ENCODE measurements at places on chromosomes 6 and 20.

- DNase-seq: no peak
Observed at GRCh38 chr6:80021591-80021990, 17.1 kb downstream of the TTK start.

DNA sequence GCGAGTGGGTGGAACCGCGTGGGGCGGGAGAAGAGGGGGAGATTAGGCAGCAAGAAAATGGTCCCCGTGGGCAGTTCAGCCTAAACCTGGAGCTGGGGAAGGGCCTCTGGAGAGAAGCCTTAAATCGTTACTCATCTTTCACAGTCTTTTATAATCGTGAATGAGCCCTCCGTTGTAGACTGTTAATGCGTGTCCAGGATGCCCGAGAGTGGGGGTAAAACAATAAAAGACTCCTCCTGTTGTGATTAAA lies 11.0 kb upstream of the ELOVL5 start:
- DNase-seq: peak; percentile 92

DNA sequence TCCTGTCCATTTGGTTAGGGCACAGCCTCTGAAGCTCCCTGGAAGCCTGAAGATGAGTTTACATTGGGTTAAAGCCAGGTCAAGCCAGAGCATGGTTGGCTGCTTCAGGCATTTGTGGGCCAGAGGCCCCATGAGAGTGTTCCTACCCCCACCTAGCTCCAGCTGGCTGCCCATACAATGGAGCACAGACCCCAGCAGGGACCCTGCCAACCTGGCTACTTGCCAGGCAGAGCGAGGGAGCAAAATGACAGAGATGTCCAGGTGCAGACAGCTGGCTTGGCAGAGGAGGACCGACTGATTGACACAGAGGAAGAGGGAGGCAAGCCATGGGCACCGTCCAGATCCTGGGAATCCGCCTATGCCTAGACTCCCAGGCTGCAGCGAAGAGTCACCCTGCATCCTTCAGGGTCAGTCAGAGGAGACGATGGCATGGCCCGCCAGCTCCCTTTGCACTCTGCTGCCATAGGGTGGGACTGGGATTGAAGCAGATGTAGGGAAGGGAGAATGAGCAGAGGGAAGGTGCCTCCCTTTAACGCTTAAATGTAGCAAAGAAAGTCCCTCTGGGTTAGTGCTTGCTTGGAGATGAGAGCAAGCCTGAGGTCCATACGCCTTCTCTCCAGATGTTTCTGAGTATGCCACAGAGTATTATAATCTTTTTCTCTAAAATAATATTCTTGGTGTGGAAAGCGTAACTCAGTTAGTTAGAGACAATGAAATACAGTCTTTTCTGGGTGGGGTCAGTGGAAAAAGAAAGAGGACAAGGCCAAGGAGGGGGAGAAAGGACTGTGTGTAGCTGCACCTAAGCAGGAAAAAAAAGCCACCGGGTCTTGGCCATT lies 77.6 kb upstream of the FYN start:
- DNase-seq: no peak

DNA sequence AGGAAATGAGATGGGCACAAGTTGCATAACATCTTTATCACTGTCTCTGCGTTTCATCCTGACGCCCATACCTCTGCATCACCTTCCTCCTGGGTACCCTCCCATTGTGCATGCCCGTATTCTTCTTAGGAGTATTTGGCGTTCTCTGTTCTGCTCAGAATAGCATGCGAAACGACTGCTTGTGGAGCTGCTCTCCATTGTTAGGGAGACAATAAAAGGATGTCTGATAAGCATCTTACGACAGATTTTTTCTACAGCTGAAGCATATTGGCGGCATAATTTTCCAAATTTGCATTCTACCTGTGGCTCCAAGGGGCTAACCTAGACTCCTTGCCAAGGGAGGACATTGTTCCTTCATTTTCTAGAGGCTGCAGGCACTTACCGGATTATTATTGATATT lies 118.6 kb downstream of the EDN1 start:
- no peak for DNase-seq

DNA sequence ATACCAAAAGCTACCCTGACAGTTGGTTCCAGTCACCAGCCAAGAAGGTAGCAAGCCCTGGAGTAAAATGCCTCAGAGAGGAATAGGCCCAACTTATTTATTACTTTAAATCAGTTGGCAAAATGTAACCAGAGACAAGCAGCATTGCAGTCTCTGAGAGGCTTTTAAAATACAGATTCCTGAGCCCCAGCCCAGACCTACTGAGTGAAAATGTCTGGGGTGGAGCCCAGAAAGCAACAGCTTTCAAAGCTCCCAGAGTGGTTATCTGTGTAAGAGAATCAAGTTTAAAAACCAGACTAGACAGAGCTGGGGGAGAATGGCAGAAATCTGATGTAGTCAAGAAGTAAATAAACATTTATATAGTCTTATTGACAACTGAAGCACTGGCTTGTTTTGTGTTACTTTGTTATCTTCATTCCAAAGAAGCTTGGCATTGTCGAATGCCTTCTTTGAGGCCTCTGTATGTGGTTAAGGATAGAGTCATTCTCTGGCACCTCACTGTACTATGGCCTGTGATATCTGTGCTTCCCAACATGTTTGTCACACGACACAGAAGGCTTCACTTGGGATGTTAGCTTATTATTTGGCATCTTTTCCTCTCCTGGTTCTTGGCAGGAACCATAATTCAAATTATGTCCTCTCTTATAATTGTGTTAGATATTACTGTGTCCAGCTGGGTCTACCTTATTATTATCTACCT lies 313.5 kb downstream of the SLC35F1 start:
- DNase-seq: no peak

- no peak for DNase-seq
Observed at GRCh38 chr6:98779618-98780017, 54.8 kb upstream of the POU3F2 start.

DNA sequence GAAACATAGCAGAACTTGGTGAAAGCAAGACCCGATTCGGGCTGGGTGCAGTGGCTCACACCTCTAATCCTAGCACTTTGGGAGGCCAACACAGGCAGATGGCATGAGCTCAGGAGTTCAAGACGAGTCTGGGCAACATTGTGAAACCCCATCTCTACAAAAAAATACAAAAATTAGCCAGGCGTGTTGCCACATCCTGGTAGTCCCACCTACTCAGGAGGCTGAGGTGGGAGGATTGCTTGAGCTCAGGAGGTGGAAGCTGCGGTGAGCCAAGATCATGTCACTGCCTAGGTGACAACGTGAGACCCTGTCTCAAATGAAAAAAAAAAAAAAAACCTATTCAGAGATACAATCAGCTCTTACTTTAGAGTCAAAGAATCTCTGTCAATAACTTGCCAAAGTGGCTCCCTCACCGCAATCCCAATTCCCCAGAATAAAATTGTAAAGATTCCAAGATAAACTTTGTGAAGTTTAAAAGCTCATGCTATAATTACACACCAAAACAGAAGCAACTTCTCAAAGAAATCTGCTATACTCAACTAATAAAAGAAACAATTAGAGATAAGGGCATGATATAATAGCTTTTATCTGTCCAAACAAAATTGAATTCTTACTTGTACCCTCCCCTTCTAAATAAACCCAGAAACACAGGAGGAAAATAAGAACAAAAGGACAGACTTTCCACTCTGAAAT lies 33.6 kb downstream of the CDK19 start:
- no peak for DNase-seq

- DNase-seq: no peak
Observed at GRCh38 chr6:74091136-74091793, 395.3 kb downstream of the CD109 start.

- DNase-seq: no peak
Observed at GRCh38 chr20:53941680-53942471, 128.5 kb downstream of the BCAS1 start.
